Neural progenitor cell (in vitro differentiated cells): ENCODE measurements at places on chromosomes 12 and 14.

GRCh38 chr14:90788031-90788430, 28.2 kb downstream of the TTC7B start:
- H3K36me3 ChIP-seq, result no peaks in the 10 kb centered on the region
- DNase-seq, result no peak
- no peak overlapping the region for H3K4me3 ChIP-seq
- no peaks in the 10 kb centered on the region for H3K27me3 ChIP-seq
- no peak overlapping the region for H3K27ac ChIP-seq

DNA sequence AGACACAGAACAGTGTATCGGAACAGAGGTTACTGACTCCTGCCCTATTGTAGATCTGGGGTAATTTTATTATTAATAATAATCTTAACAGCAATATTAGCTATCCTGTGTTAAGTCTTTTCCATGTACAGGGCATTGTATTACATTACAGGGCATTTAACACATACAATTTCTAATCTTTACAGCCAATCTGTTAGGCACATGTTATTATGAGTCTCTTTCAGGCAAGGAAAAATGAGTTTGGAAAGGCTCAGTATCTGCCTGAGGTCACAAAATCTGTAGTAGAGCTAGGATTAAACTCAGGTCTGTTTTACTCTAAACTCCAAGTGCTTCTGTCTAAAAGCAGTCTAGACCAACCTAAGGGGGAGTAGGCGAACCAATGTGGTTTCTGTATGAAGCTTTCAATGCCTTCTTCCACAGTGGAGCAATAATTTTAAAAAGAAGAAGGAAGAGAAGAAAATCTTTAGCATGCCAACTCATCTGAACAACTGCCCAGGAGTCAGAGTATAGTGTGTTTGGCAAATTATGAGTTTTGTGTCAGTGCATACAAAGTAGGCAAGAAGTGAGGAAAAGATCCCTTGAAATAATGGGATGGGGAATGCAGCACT, 192.6 kb downstream of the CHST11 start:
- H3K36me3 ChIP-seq, result no peaks in the 10 kb centered on the region
- H3K27ac ChIP-seq, result no peak overlapping the region
- no peak overlapping the region for H3K4me3 ChIP-seq
- no peak for DNase-seq
- H3K27me3 ChIP-seq, result no peaks in the 10 kb centered on the region
- peaks cover 13% of the 10 kb centered on the region for H3K4me1 ChIP-seq

GRCh38 chr14:37253905-37254304, 56.2 kb downstream of the MIPOL1 start:
- H3K36me3 ChIP-seq, result no peaks in the 10 kb centered on the region
- no peak overlapping the region for H3K27ac ChIP-seq
- H3K4me1 ChIP-seq, result no peaks in the 10 kb centered on the region
- no peak for DNase-seq
- no peaks in the 10 kb centered on the region for H3K27me3 ChIP-seq

- no peaks in the 10 kb centered on the region for H3K36me3 ChIP-seq
- H3K4me3 ChIP-seq, result no peak overlapping the region
- H3K27me3 ChIP-seq, result peaks cover 74% of the 10 kb centered on the region
- DNase-seq, result no peak
- no peak overlapping the region for H3K27ac ChIP-seq
- H3K4me1 ChIP-seq, result no peaks in the 10 kb centered on the region
These were observed 1.8 kb downstream of the GALNT6 start for GRCh38 chr12:51389302-51389999.

GRCh38 chr12:15716581-15716980, 72.6 kb downstream of the EPS8 start:
- no peak for DNase-seq
- no peaks in the 10 kb centered on the region for H3K27me3 ChIP-seq
- H3K4me3 ChIP-seq, result no peak overlapping the region
- H3K4me1 ChIP-seq, result peaks cover 7% of the 10 kb centered on the region
- H3K36me3 ChIP-seq, result no peaks in the 10 kb centered on the region
